Nephron progenitor cell (in vitro differentiated cells): ENCODE measurements at places on chromosomes 16 and 17.
A peak's percentile ranks its signal among the peaks of the same experiment; 100 is the strongest.

DNA sequence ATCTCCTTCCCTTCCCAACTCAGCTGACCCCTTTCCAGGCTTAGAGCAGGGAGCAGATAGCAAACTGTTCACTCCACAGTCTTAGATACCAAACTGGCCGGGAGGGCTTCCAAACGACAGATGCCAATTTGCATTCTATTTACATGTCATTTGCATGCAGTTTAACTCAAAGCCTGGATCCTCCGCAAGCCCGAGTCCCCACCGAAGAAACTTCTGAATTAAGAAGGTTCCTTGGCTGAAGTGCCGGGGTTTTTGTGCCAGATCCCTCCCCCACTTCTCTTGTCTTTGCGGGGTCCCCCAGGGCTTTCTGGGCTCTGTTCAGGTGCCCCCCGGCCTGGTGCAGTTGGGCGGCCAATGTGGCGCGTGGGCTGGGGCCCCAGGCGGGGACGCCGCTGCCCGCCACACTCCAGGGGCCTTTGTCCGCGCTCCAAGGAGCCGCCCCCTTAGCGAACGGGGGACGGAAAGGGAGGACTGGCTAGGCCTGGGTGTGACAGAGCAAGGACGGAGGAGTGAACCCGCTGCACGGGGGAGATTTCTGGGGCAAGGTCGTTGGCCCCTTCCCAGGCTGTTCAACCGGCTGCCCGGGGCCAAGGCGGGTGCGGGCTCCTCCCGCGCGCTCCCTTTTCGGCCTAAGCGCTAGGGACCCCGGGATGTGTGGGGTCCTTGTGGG is 1.2 kb downstream of the GPRC5B start:
- peak; percentile 65 for DNase-seq

DNA sequence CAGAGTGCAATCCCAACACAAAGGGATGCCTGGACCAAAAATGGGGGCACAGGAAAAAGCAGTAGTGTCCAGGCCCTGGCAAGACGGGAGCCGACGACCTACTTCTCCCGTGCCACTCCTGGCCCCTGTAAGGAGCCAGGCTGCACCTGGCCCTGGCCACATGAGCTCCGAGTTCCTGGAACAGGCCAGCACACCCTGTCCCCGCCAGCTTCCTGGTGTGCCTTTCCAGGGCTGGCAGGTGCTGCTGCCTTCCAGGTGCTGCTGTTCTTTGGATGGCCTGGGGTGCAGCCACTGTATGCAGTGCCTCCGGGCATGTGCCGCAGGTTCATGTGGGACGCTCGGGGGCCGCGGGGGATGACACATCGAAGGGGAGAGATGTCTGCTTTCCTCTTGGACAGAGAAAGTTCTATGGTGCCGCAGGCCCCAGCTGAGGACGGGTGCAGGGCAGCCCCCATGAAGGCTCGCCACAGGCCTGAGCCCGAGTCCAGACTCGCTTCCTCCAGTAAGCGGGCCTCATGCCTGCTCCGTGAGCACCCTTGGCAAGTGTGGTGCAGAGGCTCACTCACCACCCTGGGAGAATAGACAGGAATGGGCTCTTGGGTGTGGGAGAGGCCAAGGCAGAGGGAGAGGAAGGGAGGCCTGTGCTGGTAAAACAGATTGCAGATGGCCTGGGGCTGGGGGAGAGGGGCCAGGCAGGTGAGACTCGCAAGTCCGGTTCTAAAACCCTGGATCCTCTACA is 54.7 kb upstream of the FASN start:
- DNase-seq = no peak

- DNase-seq = no peak
Observed at GRCh38 chr17:5133311-5133710, 17.5 kb downstream of the USP6 start.

DNA sequence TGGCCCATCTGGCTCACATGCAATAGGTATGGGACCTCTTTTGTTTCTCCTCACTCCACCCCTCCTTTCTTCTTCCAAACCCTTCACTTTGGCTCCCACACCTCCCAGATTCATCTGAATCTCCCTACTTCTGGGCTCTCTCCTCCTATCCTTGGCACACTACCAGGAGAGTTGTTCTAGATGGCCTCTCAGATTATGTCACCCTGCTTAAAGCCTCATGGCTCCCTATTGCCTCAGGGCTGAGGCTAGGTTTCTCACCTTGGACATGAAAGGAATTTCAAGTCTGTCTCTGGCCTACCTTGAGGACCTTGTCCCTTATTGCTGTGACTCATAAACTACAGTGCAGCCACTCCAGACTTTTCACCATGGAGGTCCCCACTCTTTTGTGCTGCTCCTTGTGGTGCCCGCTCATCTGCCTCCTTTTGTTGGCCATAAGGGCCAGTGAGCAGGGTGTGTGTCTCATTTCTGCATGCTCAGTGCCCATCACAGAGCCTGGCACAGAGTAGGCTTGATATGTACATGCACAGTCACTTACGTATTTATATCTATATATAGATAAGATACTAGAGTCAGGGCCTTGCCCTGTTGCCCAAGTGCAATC is 1.0 kb upstream of the MFAP4 start:
- DNase-seq = no peak

GRCh38 chr16:600781-601180 is 10.9 kb downstream of the RAB40C start:
- no peak for DNase-seq

- DNase-seq = no peak
Observed at GRCh38 chr17:53942436-53942835, 119.7 kb downstream of the KIF2B start.

GRCh38 chr16:86635176-86635876 is 57.0 kb downstream of the FOXL1 start:
- no peak for DNase-seq
